ENCODE measurements at places on chromosomes 3 and 15. TPM values are rescaled to one million over a fixed set of nuclear protein-coding genes. Genes with fewer than 3 reads are reported as not detected.

The KATNBL1 gene
- total RNA-seq = 30.0 TPM

The RAD18 gene
- 55.9 TPM for total RNA-seq

- peak; percentile 77 for DNase-seq
- peak overlapping the region; percentile 14 for H3K27ac ChIP-seq
- H3K4me3 ChIP-seq = no peak overlapping the region
- no peaks in the 10 kb centered on the region for H3K36me3 ChIP-seq
Observed at GRCh38 chr15:50876989-50877360, 31.5 kb upstream of the AP4E1 start.

DNA sequence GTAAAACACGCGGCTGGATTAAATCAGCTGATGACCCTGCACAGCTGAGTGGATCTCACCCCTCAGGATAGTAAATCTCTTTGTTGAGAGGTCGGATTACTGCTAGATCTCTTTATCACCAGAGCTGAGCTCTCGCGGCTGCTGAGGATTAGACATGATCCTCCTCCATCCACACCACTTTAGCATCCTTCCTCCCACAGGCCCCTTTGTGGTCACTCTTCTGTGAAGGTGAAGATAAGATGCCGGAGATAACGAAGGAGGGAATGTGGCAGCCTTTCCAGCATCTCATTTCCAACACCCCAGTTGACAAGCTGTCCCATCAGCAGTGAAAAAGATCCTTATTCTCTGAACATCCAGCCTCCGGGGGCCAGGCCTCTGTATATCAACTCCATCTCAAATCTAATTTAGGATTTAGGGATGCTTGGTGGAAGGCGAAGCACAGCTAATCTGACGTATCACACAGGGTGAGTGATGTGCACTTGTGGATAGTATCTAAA, 47.5 kb upstream of the SELENOK start:
- H3K27ac ChIP-seq = no peak overlapping the region
- H3K4me1 ChIP-seq = no peaks in the 10 kb centered on the region

DNA sequence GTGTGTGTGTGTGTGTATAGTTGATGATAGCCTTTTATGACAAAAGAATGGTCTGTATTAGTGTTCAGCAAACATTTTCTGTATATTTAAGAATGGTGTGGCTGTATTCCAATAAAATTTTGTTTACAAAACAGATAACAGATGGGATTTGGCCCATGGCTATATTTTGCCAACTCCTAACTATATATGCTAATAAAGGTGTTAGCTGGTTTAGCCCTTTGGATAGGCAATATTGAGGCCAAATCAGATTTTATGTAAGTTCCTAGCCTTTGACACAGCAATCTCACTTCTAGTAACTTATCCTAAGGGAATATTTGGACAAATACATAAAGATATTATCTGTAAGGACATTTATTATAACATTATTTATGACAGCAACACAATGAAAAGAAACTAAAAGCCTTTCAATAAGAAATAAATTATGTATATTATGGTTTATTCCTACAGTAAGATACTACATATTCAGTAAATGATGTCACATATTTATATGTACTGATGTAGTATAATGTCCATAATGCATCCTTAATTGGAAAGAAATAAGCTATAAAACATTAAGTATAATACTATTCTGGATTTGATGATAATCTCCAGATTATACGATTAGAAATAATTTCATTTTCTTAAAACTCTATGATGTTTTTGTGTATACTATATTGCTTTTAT, 264.0 kb downstream of the RBMS3 start:
- no peaks in the 10 kb centered on the region for H3K36me3 ChIP-seq
- H3K4me3 ChIP-seq = no peak overlapping the region
- no peak overlapping the region for H3K27ac ChIP-seq
